ENCODE measurements at places on chromosomes 7 and 10. TPM values are rescaled to one million over a fixed set of nuclear protein-coding genes. Genes with fewer than 3 reads are reported as not detected.

Gene AKR1B1
- 2,876 TPM for total RNA-seq

Gene UPK3B
- total RNA-seq, result 17.4 TPM

Gene ANKRD22
- 0.30 TPM for total RNA-seq

Gene GPC2
- 0.67 TPM for total RNA-seq

Gene PDZD7
- total RNA-seq, result 1.2 TPM

Gene TMEM229A
- not detected for total RNA-seq

Gene CDHR1
- 0.13 TPM for total RNA-seq

Gene MYL10
- total RNA-seq, result not detected
